ENCODE measurements at places on chromosomes 2 and 18.

- DNase-seq, result no peak
Observed at GRCh38 chr18:12236141-12236540, 18.0 kb upstream of the CIDEA start.

GRCh38 chr2:20052229-20052851, 912 bp upstream of the LAPTM4A start:
- no peak for DNase-seq

GRCh38 chr2:119983108-119983507, 29.8 kb upstream of the EPB41L5 start:
- DNase-seq, result no peak

DNA sequence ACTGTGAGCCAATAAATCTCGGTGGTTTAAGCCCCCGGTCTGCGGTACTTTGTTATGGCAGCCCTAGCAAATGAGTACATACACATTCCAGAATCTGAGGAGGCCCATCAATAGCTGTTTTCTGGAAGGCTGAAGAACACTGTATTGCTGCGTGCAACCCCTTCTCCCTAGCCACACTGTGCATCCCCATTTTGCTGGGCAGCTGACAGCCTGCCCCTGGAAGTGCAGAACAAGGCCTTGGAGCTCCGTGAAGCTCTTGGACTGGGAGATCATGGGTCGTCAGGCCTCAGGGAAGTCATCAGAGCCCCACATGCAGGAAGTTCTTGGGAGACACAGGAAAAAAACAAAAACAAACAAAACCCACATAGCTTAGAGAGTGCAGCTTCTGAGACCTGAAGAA, 90.6 kb upstream of the ST6GAL2 start:
- DNase-seq, result no peak

DNA sequence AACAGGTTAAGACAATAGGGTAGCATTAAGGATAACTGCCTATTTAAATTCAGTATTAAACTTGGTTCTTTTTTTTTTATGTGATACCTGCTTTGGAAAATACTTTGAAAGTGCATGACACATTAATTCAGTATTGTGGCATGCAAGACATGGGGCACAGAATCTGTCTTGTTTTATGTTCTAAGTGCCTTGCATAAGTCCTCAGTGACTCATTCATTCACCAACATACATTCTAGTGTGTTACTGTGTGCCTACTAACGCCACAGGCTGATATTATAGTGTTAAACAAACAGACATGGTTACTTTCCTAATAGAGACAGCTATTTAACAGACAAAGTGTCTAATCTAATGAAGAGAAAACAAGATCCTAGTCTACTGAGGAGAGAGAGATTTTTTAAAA, 91.7 kb downstream of the GCA start:
- DNase-seq, result no peak

GRCh38 chr18:51543658-51544155, 346.2 kb upstream of the MEX3C start:
- DNase-seq, result no peak

GRCh38 chr2:144519934-144520731, at the start of gene ZEB2:
Gene ZEB2, minus strand, starts transcription at chr2:144520119. Its CDS starts 2,769 bp downstream, at chr2:144517350.
- DNase-seq, result peak; percentile 79

DNA sequence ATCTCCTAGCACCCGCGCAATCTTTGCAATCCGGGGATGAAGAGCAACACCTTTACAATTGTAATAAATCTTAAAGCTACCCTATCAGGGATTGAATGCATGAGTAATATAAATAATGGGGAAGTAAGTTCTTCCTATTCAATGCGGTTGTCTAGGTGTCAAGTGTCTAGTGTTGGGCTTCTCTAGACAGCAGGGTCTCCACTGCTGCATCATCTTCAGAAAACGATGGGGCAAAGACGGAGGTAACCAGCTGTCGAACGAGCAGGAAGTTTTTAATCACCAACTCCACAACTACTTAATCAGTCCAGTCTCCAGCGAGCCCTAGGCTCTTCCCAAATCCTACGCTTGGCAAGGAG, 573 bp downstream of the STAM2 start:
- DNase-seq, result no peak

DNA sequence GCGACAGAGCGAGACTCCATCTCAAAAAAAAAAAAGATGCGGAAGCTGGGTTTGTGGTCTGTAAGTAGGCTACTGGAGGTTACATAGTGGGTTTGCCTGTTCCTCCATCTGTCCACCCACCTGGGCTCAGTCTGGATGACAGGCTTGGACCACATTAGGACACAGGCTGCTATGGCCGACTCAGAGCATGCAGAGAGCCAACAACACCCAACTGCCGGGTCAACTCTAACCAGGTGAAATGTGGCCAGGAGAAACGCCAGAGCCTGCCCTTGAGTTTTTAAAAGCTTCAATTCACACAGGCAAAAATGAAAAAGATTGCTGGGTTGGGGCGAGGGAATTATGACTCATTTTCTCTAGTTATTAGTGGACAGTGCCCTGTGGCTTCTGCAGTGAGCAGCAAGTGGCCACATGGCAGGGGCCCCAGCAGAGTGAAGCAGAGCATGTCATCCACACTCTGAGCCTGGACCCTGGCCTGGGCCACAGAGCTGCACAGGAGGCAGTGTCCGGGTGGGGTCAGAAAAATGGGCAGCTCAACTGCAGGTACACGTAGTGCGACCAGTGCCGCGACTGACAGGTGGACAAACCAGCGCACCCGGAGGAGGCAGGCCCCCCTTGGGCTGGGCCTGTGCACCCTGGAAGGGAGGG, 67.4 kb downstream of the BIN1 start:
- no peak for DNase-seq

- DNase-seq, result no peak
Observed at GRCh38 chr2:209592106-209592505, 168.3 kb downstream of the MAP2 start.

GRCh38 chr2:209501579-209501978, 77.7 kb downstream of the MAP2 start:
- no peak for DNase-seq

- no peak for DNase-seq
Observed at GRCh38 chr18:64330161-64330560, 181.3 kb upstream of the LINC00305 start.

DNA sequence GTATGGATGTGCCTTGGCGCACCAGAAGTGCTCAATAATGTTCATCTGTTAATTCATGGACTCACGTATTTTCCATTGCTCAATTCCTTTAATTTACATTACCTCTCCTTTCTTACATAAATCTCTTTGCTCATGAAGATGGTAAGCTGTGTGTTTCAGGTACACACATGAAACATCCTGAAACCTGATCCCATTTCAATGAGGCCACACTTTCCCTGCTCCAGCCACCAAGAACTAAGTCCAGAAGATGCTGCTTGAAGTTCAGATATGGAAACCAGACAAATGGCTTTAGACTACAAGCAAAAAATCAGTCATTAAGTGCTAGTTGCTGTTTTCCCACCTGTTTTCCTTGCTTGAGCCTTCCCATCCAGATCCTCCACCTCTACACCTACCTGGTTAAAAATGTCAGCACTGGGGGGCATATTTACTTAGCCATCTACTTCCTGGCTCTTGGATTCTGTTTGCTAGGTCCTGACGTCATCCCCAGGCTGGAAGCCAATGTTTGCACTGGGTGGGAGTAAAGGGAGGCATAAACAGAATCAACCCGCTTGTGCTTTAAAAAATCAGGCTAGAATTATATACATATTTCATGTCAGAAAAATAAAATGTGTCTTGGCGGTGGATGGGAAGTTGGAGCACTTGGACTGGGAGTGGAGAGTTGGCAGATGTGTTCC, 309.7 kb downstream of the OSR1 start:
- no peak for DNase-seq

GRCh38 chr2:203625701-203626100, 80.7 kb upstream of the CD28 start:
- DNase-seq, result no peak

DNA sequence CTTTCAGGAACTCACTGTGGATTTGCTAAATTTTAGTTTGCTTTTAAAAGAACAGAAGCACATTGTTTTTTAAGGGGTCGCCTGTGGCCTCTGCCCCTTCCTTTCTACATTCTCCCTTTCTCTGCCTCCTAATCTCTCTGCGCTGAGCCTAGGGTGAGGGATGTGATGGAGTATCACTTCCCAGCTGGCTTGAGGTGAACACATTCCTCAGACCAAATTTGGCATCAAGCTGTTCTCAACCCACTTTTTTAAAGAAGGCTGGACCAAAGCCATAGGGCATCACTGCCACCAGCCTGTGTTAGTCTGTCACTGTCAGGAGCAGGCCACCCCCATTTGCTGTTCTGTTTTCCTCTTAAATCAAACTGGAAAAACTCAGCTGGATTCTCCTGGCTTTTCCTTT, 27.4 kb downstream of the EIF4E2 start:
- DNase-seq, result no peak

GRCh38 chr18:24232800-24233199, 93.9 kb downstream of the CABYR start:
- no peak for DNase-seq

DNA sequence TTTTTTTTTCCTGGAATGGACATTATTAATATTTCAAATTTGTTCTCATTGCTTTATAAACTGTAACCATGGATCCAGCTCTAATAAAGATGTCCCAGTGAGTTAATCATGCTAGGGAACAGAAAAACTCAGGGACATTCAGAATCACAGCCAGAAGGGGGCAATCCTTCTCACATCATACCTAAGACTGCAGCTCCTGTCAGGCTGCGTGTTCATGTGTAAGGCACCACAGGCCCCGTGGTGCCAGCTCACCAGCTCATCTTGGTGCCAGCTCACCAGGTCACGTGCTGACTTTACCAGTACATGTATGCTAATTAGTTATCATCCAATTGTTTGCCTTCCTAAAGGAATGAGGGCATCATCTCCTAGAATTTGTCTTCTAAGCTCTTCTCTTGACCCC, 84.7 kb upstream of the NEDD4L start:
- DNase-seq, result no peak

DNA sequence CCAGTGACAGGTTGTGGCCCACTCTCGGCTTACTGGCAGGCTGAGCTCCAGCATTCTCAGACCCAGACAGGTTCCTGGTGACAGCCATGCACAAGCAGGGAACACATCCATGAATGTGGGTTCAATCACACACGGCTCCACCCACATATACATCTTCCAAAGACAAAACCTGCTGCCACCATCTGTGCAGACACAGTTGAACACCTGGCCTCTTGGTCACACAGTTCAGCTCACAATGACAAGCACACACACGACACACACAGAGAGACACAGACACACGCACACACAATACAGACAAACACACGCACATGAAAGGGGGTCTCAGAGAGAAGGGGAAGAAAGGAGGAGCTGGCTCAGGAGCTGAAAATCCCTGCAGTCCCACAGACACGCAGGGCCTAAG, 32.1 kb upstream of the PTMA start:
- DNase-seq, result no peak

- DNase-seq, result no peak
Observed at GRCh38 chr18:34493099-34493544, 217.0 kb upstream of the DTNA start.

DNA sequence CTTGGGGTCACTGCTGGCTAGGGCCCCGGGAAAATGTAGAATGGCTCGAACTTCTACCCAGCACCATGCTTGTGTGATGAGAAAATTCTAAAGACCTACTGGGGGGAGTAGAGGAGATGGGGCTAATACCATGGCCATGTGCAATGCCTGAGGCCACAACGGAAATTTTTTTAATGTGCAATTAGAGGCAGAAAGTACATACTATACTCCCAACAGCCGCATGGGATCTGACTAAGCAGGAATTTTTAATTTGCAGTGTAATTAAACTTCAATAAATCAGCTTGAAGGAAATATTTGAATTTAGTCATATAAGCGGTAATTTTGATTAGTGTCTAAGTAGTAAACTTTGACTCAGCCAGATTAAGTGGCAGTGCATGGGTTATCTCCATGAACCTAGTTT, 53.2 kb upstream of the CNGA3 start:
- no peak for DNase-seq

- no peak for DNase-seq
Observed at GRCh38 chr2:3076848-3077642, 300.6 kb downstream of the EIPR1 start.

- DNase-seq, result peak; percentile 87
Observed at GRCh38 chr2:240250985-240251847, 110.8 kb upstream of the OTOS start.

DNA sequence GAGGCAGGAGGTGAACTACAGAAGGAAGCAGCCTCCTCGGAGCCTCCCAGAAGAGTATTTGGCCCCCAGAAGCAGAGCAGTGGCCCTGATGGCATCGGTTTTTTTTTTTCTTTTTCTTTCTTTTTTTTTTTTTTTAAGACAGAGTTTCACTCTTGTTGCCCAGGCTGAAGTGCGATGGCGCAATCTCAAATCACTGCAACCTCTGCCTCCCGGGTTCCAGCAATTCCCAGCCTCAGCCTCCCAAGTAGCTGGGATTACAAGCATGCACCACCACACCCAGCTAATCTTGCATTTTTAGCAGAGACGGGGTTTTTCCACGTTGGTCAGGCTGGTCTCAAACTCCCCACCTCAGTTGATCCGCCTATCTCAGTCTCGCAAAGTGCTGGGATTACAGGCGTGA, 34.8 kb upstream of the NCKAP5 start:
- no peak for DNase-seq

GRCh38 chr2:191666732-191667131, 11.2 kb upstream of the NABP1 start:
- peak; percentile 11 for DNase-seq

DNA sequence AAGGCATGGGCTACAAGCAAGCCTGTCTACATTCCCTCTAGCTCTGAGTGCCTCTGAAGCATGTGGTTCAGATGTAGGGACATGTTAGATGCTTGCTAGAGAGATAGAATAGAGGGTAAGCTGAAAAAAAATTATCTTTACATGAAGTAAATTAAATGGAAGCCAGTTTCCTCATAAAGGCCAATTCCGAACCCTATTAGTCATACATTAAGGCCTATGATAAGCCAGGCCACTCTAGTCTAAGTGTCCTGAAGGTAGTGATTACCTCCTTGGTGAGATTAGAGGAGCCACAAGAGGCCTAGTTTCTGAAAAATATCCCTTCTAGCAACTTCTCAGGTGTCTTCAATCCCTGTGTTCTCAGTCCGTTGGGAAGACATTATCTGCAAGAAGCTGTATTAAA, 72.4 kb upstream of the NPAS2 start:
- DNase-seq, result no peak

GRCh38 chr2:134375935-134376334, 122.1 kb downstream of the MGAT5 start:
- no peak for DNase-seq

DNA sequence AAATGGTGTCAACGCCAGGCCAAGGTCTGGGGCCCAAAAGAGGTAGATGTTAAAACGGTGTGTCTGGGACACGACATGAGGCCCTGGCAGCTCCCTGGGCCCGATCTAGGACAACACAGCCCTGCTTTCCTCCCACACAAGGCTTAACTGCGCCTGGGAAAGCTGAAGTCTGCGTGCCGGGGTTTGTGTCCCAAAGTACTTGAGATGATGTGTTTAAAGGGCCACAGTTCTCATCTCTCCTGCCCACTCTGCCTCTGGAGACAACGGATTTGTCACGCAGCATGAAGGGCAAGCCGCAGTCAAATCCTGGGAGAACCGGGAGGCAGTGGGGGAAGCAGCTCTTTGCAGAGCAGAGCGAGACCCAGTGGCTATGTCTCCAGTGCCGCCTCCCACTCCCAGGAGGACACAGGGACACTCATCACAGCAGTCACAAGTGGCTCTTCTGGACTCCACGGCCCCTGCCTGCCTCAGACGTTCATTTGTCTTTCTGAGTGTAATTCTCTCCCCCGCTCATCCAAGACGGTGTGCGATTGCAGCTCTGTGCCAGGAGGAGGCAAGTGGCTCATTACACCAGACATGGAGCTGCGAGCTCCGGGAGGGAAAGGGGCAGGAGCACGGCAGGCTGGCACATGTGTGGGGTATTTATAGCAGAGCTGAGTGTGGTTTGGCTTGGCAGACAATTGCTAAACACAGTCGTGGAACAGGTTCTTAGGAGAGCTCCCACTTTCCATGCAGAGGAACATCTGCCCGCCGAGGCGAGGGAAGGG, 57.7 kb upstream of the SEMA4C start:
- DNase-seq, result no peak

- no peak for DNase-seq
Observed at GRCh38 chr2:233007270-233007669, 5.8 kb downstream of the NGEF start.
